ENCODE measurements at places on chromosomes 5 and 9.

DNA sequence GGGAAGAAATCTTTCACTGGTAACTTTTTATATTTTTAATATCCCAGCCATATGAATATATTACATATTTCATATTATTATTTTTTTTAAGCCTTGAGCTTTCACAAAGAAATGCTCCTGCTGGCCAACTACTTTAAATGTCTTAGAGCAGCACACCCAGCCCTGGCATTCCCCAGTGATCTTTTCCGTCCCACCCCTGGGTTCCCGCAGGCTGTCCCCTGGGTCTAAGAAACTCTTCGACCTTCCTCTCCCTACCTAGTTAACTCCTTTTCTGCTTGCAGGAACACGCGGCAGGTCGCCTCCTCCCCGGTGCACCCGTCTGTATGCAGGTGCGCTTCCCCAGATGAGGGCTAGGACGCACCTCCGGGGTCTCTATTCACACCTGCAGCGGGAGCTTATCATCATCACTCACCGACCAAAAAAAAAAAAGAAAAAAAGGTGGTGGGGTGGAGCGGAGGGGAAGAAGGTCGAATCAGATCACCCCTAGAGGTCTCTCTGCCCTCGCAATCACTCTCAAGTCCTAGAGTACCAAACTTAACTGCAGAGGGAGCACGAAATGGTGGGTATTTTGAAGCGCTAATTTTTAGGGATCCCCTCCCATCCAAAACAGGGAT, 696 bp downstream of the ZFP62 start:
- no peak for DNase-seq

- DNase-seq, result no peak
Measured at GRCh38 chr5:141001844-141002604, 35.7 kb downstream of the PCDHAC2 start.

GRCh38 chr5:35227720-35228119, 2.6 kb downstream of the PRLR start:
- no peak for DNase-seq

- no peak for DNase-seq
Measured at GRCh38 chr5:96489532-96489931, 56.5 kb upstream of the PCSK1 start.

GRCh38 chr5:68420476-68421344, 205.2 kb downstream of the PIK3R1 start:
- no peak for DNase-seq
